ENCODE measurements at places on chromosomes 4 and X.
A peak's percentile ranks its signal among the peaks of the same experiment; 100 is the strongest.

DNA sequence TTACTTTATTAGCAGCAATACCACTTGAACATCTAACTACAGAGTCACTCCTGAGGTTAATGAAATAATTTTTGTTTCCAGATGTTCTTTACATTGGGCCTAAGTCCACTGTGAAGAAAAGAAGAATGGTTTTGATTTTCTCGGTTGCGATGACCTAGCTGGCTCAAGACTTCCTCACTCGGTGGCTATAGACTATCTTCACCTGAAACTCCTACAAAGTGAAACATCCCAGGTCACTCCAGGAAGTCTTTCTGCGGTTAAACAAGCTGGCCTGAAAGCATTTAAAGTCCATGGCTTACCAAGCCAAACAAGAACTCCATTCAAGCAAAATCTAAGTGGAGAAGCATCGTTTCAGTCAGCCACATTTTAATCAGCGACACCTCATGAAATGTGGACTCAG, 13.7 kb upstream of the SORBS2 start:
- DNase-seq = no peak

DNA sequence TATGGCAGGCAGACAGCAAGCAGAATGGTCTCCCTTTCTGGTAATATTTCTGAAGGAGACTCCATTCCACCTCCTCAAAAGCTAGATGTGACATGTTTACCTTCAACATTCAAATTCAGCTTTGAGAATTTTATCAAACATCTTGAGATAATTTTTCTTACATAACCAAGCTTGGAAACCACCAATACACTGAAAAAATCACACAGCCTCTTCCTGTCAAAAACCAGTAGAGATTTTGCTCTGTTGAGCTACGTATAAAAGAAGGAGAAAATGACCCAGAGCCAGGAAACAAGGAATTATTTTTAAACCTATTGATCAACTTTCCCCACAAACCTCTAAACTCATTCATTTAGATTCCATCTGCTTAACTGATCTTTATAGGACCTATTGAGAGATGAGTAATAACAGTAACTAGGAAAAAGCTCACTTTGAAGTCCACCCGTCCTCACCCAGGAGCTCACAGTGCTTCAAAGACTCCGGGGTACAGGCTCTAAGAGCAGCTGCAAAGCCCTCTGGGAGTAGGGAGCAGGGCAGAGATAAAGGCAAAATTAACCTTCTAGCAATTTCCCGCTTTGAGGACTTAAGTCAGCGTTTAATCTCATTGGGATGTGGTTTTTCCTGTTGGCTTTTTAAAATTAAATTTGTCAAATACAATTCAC, 318.2 kb upstream of the RASGEF1B start:
- no peak for DNase-seq

- peak; percentile 41 for DNase-seq
Measured at GRCh38 chrX:37347420-37347819, 1.7 kb upstream of the PRRG1 start.

- peak; percentile 73 for DNase-seq
Measured at GRCh38 chr4:20554134-20554533, 146.1 kb upstream of the PACRGL start.

DNA sequence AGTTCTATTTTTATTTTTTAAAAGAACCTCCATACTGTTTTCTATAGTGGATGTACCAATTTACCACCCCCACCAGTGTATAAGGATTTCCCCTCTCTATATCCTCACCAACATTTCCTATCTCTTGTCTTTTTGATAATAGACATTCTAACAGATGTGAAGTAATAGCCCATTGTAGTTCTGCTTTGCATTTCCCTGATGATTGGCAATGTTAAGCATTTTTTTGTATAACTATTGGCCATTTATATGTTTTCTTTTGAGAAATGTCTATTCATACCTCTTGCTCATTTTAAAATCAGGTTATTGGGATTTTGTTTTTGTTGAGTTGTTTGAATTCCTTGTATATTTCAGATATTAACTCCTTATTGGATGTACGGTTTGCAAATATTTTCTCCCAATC, 251.1 kb upstream of the HTR2C start:
- no peak for DNase-seq

- DNase-seq = no peak
Measured at GRCh38 chr4:3212391-3213105, 36.4 kb upstream of the MSANTD1 start.

- peak; percentile 6 for DNase-seq
Measured at GRCh38 chrX:82412858-82413257, 1095.2 kb upstream of the POU3F4 start.

DNA sequence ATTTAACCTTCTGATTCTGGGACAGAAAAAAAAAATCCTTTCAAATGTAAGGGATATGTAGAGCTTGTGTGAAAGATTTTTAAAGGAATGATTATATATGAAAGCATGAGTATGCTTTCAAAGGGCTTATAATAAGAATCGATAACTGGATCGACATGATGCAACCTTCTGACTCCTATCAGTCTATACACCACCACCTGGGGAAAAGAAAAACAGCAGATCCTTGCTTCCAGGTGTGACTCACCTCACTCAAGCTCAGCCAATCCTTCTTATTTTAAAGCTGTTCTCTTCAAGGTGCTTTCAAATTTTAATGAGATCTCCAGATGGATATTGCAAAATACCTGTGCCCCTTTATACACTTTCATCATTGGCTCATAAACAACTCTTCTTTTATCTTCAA, 102.1 kb upstream of the EDNRA start:
- peak; percentile 72 for DNase-seq

DNA sequence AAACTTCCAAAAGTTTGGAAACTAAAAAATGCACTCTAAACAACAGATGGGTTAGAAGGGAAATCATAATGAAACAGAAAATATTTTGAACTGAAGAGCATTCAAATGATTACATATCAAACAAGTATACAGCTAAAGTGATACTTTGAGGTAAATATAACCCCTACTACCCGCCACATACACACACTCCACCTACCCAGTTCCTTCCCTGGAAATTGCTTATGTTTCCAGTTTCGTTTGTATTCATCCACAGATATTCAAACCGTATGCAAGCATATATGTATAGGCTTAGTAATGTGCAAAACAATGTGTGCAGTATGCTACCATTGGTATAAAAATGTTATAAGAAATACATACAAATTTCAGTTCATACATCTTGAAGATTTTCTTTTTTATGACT, 95.5 kb downstream of the SMIM20 start:
- DNase-seq = no peak

DNA sequence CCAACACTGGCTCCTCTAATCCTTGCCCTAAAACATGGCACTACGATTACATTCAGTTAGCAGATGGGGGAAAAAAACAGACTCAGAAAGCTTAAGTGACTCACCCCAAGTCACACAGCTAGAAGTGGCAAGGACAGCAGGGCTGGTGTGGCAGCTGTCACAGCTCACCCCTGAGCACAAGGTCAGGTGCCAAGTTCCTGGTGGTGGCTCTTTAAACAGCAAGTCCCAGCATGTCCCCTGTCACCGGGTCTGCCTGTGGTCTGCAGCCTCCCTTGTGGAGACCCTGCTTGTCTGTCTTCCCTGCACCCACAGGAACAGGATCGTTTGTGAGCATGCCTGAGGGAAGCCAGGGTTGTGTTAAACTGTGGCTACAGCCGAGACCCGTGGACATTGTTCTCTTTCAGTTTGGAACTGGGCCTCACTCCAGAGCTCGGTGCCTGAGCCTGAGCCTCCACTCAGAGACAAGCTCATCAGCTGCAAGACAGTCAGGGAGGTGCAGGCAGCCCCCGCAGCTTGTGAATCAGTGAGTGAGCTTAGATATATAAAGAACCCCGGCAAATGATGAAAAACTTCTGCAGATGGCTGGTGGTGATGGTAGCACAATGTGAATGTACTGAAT, 260.8 kb downstream of the BCOR start:
- no peak for DNase-seq

- no peak for DNase-seq
Measured at GRCh38 chr4:68995292-68995691, 43.7 kb upstream of the UGT2A3 start.

DNA sequence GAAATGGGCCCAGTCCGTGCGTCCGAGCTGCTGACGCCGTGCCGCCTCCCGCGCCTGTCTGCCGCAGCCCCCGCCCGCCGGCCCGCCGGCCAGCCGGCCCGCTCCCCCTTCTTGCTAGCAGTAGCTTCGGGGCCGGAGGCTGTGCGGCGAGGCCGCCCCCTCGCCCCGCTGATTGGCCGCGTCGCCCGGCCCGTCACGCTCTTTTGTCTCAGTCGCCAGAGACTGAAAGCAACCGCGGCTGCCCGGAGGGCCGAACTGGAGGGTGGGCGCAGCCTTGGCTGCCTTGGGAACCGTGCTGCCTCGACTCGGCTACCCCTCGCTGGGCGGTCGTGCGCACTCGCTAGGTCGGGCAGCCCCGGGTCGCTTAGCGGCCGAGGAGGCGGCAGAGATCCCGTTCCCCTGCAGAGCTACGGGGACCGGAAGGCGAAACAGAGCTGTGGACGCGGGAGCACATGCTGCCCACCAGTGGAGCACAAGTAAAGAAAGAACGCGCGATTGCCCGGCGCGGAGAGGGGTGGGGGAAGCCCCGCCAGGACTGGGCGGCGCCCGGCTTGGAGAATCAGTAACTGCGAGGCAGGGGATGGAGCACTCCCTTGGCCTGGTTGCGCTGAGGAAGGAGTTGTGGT, at the start of gene ZCCHC18:
ZCCHC18 (plus strand) TSS at position 198 of the 626 bp plus-strand sequence. CDS start 1,589 bp downstream, outside the sequence.
- peak; percentile 20 for DNase-seq

- peak; percentile 14 for DNase-seq
Measured at GRCh38 chr4:60039908-60040307, 1160.2 kb upstream of the ADGRL3 start.

DNA sequence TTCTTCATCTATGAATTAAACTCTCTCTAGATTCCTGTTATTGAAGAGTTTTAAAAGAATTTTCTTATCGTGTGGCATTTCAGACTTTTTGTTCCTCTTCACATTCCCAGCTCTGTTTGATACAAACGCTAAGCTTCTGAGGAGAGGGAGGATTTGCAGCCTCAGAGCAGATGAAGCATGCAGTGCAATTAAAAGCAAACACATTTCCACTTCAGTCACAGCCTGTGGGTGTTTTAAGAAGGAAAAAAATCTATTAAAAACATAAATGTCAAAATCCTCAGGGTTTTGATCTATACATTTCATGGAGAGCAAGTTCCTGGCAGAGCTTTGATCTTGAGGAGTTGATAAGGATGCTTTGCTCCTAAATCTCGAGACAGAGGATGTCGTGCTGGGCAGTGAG, 442.4 kb upstream of the BOD1L1 start:
- no peak for DNase-seq

DNA sequence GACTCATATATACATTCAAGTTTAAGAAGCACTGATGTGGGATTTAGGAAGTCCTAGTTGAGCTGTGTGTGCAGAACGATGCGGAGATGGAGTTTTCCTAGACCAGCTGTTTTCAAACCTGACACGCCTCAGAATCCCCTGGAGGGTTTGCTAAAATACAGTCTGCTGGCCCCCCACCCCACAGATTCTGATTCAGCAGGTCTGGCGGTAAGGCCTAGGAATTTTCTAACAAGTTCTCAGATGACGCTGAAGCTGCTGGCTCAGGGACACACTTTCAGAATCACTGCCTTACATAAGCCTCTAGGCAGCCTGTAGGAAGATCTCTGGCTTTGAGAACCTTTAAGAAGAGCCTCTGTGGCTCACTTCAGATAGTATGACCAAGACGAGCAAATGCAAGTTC, 73.1 kb downstream of the PHEX start:
- no peak for DNase-seq

- peak; percentile 63 for DNase-seq
Measured at GRCh38 chrX:103533511-103534216, 14.4 kb upstream of the RAB40A start.

Data from epithelial cell of esophagus (primary cell).